ENCODE measurements at places on chromosomes 5 and 9.

DNA sequence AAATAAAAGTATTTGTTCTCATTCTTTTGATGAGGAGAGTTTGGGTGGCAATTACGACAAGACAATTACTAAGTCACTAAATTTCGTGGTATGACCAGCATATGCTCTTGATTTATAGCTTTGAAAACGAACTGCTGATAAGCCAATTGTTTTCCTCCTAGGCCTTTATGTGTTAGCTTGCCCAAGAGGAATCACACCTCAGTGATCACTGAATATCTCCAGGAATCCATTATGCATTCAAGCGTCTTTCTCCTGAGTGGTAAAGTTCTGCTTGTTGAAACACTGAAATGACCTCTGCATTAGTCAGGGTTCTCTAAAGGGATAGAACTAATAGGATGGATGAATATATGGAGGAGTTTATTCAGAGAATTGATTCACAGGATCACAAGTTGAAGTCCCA lies 677.7 kb upstream of the MEF2C start:
- no peak for DNase-seq

- DNase-seq = no peak
Observed at GRCh38 chr5:32390819-32391591, 53.5 kb downstream of the ZFR start.

GRCh38 chr5:112692472-112692871 lies 45.2 kb upstream of the APC start:
- DNase-seq = no peak

- no peak for DNase-seq
Observed at GRCh38 chr5:170397059-170397458, 7.9 kb upstream of the KCNMB1 start.

DNA sequence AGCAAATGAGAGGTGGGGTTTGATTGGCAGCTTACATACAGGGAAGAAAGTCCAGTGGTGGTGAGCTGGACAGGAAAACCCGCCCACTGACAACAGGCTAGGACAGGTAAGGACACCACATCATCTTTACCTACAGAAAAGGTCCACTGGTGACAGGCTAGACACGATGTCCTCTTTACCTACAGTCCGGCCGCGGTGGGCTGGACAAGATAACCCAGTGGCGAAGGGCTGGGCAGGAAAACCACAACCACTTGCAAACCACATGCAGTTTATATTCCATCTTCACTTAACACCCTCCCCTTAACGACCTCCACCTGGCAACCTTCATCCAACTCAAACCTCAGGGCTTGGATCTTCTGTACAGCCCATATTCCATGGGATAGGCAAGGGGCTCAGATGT lies 5.0 kb upstream of the NIPAL4 start:
- no peak for DNase-seq

GRCh38 chr9:89592213-89592815 lies 12.5 kb upstream of the GADD45G start:
- DNase-seq = no peak

GRCh38 chr9:30944741-30945280 lies 1439.6 kb upstream of the ACO1 start:
- no peak for DNase-seq

DNA sequence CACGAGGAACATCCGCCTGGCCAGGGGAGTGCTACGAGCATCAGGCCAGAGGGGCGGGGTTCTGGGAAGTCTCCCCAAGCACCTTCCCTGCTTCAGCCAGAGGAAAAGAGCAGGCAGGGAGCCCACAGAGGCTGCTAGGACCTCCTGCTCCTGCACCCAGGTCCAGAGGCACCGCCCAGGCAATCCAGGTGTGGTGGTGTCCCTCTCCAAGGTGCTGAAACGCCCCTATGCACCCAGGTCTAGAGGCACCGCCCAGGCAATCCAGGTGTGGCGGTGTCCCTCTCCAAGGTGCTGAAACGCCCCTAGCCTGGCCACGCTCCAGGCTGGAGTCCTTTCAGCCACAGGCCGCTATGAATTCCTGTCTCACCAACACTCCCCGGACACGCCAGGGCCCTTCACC lies 10.7 kb upstream of the UBAC1 start:
- DNase-seq = no peak

DNA sequence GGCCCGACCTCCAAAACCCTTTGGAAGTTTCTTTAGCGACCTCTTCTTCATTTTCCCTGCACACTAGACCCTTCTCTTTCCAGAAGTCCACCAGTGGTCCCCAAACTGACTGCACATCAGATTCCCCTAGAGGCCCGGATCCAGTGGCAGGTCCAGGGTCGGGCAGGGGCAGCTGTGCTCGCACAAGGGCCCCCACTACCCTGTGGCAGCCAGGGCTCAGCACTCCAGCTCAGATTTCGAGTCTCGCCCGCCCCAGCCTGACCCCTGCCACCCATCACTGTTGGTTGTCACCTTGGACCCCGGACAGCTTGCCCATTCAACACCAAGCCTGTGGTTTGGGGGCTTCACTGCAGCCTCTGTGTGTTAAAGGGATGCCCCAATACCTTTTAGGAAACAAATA lies 7.8 kb upstream of the ZDHHC12 start:
- DNase-seq = no peak

- DNase-seq = no peak
Observed at GRCh38 chr5:137612576-137612975, 113.5 kb upstream of the SPOCK1 start.

GRCh38 chr9:27350382-27350976 lies 53.5 kb upstream of the EQTN start:
- DNase-seq = no peak

DNA sequence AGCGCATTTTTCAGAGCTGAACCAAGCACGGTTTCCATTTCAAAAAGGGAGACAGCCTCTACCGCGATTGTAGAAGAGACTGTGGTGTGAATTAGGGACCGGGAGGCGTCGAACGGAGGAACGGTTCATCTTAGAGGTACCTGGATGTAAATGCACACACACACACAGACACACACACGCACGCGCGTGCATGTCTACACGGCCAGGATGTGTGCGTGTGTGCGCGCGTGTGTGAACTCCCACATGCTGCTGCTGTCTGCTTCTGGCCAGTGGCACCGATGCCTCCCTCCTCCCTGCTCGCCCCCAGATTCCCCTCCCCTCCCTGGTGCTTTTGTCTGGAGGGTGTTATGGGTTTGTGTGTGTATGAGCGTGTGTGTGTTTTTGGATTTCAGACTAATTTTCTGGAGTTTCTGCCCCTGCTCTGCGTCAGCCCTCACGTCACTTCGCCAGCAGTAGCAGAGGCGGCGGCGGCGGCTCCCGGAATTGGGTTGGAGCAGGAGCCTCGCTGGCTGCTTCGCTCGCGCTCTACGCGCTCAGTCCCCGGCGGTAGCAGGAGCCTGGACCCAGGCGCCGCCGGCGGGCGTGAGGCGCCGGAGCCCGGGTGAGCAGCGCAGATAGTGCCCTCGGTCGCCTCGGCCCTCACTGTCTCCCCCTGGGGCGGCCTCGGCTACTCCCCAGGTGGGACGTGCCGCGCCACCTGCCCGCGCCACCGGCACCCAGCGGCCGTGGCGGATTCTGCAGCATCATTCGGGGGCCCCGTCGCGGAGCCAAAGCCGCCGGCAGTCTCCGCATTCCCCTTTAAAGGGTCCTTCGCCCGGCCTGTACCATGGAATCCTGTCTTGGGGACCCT lies at the start of gene NTRK2:
Gene NTRK2, plus strand, starts transcription at position 442 of the 850 bp plus-strand sequence. CDS start 1,020 bp downstream, outside the sequence.
- DNase-seq = peak; percentile 75

DNA sequence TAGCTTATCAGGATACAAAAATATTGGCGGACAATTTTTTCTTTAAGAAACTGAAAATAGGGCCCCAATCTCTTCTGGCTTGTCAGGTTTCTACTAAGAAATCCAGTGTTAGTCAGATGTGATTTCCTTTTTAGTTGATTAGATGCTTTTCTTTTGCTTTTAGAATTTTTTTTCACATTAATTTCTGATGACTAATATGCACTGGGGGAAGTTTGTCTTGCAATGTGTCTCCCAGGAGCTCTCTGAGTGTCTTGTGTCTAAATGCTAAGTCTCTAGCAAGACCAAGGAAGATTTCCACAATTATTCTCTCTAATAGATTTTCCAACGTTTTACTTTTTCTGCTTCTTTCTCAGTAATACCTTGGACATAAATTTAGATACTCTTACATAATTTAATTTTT lies 559.8 kb upstream of the TYRP1 start:
- DNase-seq = no peak

- DNase-seq = no peak
Observed at GRCh38 chr5:75381456-75381855, 44.4 kb downstream of the HMGCR start.

- no peak for DNase-seq
Observed at GRCh38 chr5:14263699-14264098, 120.6 kb downstream of the TRIO start.

DNA sequence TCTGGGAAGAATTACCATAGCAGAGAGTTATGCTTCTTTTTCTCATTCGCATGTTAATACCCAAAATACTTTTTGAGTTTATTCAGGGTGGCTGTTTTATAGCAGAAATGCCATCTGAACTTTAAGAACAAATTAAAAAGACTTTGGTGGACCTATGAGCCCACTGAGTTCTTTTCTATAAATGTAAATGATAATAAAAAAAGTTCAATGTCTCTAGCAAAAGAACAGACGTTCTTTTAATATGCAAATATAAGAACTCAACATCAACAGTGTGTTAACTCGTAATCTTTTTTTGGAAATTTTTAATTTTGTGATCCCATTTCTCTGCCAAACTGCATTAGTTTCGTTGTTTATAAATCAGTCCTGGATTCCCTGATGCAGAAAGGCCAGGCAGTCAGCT lies 1283.0 kb upstream of the NUDT12 start:
- no peak for DNase-seq

DNA sequence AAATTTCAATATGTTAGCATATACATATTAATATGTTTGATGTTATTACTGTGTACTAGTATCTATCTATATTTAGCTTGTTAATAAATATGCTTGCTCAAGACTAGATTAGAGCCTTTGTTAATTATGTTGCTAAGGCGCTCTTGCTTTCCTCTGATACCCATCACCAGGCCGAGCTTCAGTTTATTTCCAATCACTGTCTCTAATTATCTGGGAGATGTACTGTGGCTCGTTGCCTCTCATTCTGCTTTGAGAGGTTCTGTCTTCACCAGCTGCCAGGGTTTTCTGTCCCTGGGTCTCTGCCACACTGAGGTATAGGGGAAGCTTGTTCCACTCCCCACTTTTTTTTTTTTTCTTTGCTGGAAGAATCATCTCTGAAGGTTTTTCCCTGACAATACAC lies 21.0 kb upstream of the TAF11L2 start:
- DNase-seq = no peak

- DNase-seq = no peak
Observed at GRCh38 chr5:131081374-131081773, 83.7 kb downstream of the HINT1 start.

DNA sequence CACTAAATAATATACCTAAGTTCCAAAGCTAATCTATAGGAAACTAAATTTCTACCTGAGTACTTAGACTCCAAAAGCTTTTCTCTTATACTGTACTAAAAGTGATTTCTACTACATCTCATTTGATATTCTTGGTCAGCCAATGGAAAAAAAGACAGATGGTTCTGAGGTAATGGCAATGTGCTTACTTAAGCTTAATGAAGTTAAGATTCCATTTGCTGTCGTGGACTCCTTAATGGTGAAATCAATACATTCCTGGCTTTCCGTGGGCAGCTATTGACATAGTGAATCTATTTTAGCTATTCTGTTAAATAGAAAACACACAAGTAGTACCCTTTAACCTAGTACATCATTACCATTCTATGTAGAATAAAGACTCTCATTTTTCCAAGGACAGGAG lies 1825.6 kb upstream of the CDH9 start:
- DNase-seq = no peak

- DNase-seq = peak; percentile 44
Observed at GRCh38 chr5:72244862-72245371, 75.1 kb downstream of the MRPS27 start.

DNA sequence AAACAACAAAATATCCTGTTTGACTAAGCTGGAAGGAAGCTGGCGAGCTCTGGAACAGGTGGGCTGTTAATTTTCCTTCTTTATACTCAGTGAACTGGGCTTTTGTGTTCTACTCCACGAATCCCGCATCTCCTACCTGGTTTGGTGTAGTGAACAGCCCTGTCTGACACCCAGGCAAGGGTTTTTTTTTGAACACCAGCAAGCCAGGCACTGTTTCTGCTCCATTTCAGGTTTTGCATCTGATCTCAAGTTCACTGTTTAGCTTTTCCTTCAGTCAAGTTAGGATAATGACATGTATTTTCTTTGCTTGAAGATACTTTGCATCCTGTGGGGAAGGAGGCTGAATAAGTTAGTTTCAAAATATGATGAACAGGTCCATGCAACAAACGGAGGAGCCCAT lies 204.5 kb downstream of the SEMA6A start:
- no peak for DNase-seq

GRCh38 chr5:60334281-60334713 lies 365.7 kb downstream of the DEPDC1B start:
- DNase-seq = no peak

DNA sequence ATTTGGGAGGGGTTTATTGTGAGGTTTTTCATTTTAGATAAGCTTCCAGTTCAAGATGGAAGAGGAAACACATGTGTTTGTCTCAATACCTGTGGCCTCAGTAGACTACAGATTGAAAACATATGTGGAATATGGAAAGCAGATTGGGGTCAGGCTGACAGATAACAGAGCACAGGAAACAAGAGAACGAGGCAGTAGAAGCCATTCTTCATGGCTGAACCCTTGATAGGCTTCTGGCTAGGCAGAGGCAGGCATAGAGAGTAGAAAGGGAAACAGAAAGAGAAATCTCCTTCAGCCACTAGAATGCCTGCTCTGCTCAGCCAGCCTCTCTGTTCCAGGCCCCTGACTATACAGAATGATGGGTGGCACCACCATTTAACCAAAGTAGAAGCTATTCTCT lies 152.5 kb downstream of the MUSK start:
- no peak for DNase-seq

DNA sequence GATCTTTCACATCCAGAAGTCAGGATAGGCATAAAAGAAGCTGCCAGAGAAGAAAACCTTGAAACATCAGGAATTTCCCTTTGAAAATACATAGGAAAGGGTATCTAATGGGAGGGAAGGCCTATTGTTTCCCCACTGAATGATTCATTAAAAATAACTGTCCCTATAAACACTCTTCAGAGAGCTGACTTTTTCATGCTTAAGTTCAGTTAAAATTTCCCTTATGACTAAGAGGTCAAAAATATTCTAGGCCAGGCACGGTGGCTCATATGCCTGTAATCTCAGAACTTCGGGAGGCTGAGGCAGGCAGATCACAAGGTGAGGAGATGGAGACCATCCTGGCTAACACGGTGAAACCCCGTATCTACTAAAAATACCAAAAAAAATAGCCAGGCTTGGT lies 499.5 kb downstream of the ENC1 start:
- no peak for DNase-seq

DNA sequence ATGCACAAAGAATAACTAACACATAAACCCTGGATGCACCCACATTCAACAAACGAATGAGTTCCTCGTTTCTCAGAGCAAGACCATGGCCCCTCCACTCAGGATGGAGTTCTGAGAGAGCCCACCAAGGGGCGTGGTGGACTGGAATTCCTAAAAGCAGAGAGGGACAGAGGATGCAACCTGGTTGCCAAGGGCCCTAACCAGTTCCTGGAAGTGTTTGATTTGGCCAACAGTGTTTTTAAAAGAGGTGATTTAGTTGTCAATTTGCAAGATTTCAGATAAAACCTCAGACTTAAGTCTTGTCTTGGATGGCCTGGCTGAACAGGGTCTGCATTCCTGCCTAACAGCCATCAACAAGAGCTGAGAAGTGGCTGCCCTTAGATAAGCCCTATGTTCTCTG lies 34.4 kb downstream of the GLRA1 start:
- no peak for DNase-seq

- DNase-seq = peak; percentile 58
Observed at GRCh38 chr5:90434116-90434714, 24.7 kb upstream of the CETN3 start.

GRCh38 chr9:121809356-121810050 lies 158.1 kb downstream of the DAB2IP start:
- no peak for DNase-seq

GRCh38 chr9:134371731-134372130 lies 45.5 kb downstream of the RXRA start:
- no peak for DNase-seq

Data from dorsolateral prefrontal cortex (tissue), 122 donors.